Hepatocyte (in vitro differentiated cells): ENCODE measurements at places on chromosomes 1 and 21. TPM values are rescaled to one million over a fixed set of nuclear protein-coding genes. Genes with fewer than 3 reads are reported as not detected.

The MYOC gene
- not detected in 2 replicates for total RNA-seq

The SMPDL3B gene
- 17.3 and 19.6 TPM in 2 replicates for total RNA-seq

The ALDH4A1 gene
- 41.4 and 51.7 TPM in 2 replicates for total RNA-seq

The FLG gene
- total RNA-seq, result not detected in 2 replicates

The CSF3R gene
- total RNA-seq, result 11.6 and 19.7 TPM in 2 replicates

DNA sequence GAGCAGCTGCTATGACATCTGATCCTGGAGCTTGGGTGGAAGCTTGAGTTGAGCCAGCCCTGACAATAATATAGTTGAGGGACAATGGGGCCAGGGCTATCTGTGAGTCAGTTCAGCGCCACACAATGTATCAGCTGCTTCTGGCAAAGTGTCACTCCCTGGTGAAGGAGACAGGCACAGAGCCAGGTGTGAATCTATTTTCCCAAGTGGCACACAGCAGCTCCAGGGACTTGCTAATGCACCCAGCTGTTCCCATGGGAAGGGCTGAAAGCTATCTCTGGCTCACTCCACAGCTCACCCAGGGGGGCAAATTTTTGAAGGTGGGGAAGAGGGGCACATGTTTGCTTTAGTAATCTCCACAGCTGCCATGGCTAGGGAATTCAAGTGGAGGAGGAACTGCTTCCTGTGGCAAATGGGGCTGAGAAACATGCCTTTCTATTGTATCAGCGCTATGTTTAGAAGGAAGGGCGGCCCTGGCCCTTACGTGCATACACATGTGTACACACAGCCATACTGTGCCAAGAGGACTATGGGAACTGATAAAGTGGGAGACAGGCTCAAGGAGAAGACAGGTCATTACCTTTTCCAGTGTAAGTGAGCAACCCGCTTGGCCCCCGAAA, 2.2 kb downstream of the CYB5R1 start:
- DNase-seq, result no peak

GRCh38 chr1:65812065-65812464, 19.4 kb downstream of the PDE4B start:
- no peak for DNase-seq

GRCh38 chr21:43355266-43355924, 71.5 kb downstream of the SIK1 start:
- DNase-seq, result no peak

DNA sequence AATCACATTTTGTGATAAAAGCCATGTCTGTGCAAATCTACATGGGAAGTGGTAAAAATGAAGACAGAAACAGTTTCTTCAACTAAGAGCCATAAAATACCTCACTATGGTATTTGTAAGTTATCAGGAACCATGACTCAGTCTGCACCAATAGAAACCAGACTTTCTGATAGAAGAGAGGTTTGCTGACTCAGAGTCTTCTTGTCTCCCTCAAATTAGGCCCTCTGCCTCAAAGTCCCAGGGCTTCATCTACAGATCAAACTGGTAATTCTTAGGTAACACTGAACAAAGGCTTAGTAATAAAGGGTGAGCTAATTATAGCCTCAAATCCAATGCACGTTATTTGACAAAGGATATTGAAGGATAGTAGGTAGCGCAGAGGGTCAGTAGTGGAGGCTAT, 30.9 kb upstream of the SSX2IP start:
- peak; percentile 68 for DNase-seq

- DNase-seq, result no peak
These were observed 67.6 kb upstream of the SDC3 start for GRCh38 chr1:30976143-30976542.

DNA sequence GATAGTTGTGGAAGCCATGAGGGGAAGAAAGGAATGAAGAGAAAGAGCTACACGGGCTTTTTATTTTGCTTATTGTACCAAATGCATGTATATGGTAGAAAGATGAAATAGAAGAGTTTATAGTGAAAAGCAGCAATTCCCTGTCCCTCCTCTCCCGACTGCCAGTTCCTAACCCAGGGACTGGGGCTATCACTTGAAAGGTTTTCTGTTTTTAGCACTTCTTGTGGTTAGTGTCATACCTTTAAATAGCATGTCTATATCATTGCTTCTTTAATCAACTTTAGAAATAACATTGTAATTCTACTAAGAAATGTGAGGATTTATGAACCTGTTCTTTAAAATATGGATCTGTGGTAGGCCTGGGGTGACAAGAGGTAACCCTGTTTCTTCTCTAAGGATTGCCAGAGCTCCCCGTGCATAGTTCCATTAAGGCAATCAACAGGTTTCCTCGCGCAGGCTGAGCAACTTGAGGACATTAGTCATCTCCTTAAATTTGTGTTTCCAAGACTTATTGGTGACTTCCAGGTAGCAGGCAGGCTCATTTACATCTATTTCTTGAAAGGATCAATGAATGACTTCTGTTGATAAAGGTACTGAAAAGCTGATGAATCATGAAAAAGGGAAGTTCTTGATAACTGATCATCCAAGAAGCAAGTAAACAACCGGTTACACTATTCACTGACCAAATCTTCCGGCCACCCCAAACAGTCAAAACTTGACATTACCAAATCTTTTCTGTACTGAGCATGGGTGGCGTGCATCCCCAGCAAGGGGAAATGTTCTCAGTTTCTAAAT, 37.8 kb upstream of the S1PR1 start:
- no peak for DNase-seq

- DNase-seq, result no peak
These were observed 19.8 kb upstream of the SMYD3 start for GRCh38 chr1:246526915-246527314.

GRCh38 chr1:54477153-54477561, 70.9 kb upstream of the ACOT11 start:
- DNase-seq, result no peak

GRCh38 chr1:207871117-207871649, 39.7 kb downstream of the CD34 start:
- DNase-seq, result no peak

- DNase-seq, result no peak
These were observed 151.6 kb downstream of the GRIK3 start for GRCh38 chr1:36882536-36883285.

- DNase-seq, result no peak
These were observed 242.4 kb upstream of the RAB4A start for GRCh38 chr1:229028544-229028943.

DNA sequence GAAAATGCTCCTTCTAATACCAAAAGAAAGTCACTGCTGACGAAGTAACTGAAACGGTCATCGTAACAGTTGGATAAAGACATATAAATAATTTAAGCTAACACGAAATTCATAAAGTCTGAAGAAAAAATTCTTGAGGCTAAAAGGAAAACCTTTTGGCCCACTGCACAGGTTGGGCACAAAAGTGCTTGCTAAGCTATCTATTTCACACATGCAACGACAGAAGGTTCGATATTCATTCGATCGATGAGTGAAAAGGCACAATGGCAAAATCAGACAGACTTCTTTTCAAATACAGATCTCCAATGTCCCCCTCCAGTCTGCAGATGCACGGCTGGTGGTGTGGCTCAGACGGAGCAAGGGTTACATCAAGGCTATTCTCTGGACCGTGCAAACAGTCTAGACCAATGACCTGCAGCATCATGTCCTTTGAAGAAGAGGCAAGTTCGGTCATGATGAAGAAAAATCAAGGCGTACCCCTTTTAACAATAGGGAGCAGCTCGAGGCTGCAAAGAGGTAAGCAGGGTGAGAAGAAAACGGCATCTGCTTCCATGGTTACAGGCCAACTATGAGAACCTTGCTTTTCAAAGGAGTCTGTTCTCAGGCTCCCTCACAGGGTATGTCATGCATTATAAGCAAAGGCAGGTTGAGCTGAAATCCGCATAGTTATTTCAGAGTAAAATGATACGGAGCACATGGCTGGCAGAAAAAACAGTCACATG, 579.6 kb downstream of the USP25 start:
- DNase-seq, result no peak

- no peak for DNase-seq
These were observed 48.1 kb downstream of the ABCG1 start for GRCh38 chr21:42266971-42267556.

GRCh38 chr1:24868016-24868875, 61.8 kb downstream of the RUNX3 start:
- DNase-seq, result no peak

DNA sequence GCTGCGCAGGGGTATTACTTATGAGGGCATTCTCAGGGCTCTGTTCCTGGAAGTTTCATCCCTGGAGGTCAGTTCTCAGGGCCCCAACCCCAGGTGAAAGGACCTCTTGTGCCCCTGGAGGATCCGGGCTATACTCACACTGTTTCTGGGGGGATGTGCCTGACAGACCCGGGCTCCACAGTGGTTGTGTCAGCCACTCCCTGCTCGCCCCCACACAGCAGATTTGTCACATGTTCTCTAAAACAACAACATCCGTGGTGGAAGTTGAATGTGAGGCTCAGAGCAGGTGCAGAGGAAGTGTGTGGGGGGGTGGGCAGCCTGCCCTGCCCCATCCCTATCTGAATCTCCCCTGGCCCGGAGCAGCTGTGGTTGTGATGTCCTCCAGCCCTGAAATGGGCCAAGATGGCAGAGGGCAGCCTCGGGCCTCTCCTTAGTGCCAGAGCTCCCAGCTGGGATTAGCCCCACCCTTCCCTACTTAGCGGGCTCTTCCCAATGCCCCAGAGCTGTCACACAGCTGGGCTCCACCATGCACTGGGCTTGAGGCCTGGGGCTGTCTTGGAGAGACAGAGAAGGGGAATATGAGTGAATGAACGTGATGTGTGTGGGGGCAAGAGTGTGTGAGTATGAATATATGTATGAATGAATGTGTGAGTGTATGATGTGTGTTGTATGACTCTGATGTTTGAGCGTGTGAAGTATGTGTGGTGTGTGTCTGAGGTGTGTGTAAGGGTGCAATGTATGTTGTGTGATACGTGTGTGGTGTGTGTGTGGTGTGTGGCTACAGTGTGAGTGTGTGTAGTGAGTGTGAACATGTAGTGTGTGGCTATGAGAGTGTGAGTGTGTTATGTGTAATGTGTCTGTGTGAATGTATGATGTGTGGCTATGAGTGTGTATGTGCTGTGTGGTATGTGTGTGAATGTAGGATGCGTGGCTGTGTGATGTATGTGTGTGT, 1.5 kb upstream of the FCMR start:
- DNase-seq, result no peak
